ENCODE measurements at places on chromosomes 7 and 10. TPM values are rescaled to one million over a fixed set of nuclear protein-coding genes. Genes with fewer than 3 reads are reported as not detected.

The C10orf62 gene
- not detected for total RNA-seq

The TMEM236 gene
- 0.17 TPM for total RNA-seq

The ELFN1 gene
- 0.51 TPM for total RNA-seq

The MACC1 gene
- total RNA-seq: 0.26 TPM

The PCLO gene
- 0.17 TPM for total RNA-seq

The SFR1 gene
- total RNA-seq: 6.2 TPM

The MYO1G gene
- total RNA-seq: under 0.01 TPM

The LRCH4 gene
- total RNA-seq: 5.6 TPM
